ENCODE measurements at places on chromosomes 3 and 15.

- H3K4me1 ChIP-seq = no peaks in the 10 kb centered on the region
- no peak for DNase-seq
- H3K27me3 ChIP-seq = peaks cover 2% of the 10 kb centered on the region
Observed at GRCh38 chr3:140499114-140499757, 178.6 kb upstream of the TRIM42 start.

DNA sequence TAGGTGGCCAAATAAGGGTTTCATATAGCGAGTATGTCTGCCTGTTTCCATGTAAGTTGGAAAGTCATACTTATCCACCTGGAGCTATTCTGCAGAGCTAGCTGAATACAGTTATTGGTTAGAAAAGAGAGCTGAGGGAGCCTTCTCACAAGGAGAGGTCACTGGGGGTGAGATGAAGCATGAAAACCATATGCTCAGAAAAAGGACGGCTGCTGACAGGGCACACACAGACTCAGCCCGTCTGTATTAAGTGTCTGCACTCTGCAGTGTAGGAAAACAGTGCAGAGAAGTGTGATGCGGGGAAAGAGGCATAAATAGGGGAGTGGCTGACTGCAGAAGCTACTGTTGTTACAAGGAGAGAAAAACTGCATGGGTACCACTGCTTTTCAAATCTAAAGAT, 58.2 kb downstream of the C3orf70 start:
- no peaks in the 10 kb centered on the region for H3K36me3 ChIP-seq
- no peak for DNase-seq
- H3K27me3 ChIP-seq = peaks cover 9% of the 10 kb centered on the region
- H3K4me3 ChIP-seq = no peak overlapping the region
- no peaks in the 10 kb centered on the region for H3K4me1 ChIP-seq

GRCh38 chr3:99402755-99403154, 235.6 kb upstream of the COL8A1 start:
- H3K4me3 ChIP-seq = no peak overlapping the region
- DNase-seq = no peak
- H3K4me1 ChIP-seq = no peaks in the 10 kb centered on the region

DNA sequence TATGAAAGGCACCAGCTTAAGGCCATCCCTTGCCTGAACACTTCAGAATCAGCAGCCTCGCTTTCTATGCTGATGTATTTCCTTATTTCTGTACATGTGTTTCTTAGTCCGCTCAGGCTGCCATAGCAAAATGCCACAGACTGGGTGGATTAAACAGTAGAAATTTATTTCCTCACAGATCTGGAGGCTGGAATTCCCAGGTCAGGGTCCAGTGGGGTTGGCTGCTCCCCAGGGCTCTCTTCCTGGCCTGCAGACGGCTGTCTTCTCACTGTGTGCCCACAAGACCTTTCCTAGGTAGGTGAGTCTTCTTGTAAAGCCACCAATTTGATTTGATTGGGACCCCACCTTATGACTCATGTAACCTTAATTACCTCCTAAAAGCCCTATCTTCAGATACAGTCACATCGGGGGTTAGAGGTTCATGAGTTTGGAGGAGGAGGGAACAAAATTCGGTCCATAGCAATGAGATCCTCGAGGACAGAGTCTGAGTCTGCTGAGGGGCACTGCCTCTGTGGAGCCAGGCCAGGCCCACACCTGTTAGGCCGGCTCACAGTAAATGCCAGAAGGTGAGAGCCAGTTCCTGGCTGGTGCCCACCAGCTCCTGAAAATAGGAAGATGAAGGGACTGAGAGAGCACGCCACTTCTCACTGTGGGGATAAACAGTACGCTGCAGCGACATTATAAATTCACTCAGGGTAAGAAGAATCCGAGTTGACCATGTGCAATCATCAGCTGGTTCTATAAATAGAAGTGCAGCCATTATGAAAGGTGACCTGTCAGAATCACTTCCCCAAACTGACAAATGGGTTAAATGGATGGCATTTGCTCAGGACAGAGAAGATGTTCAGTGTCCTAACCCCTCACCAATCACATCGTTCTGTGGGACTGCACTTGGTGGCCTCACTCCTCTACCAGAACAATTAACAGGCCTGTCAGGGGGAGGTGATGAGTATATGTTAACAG, 41.1 kb downstream of the CTXND1 start:
- H3K27me3 ChIP-seq = peaks cover 37% of the 10 kb centered on the region
- no peaks in the 10 kb centered on the region for H3K36me3 ChIP-seq
- DNase-seq = no peak
- no peaks in the 10 kb centered on the region for H3K4me1 ChIP-seq

DNA sequence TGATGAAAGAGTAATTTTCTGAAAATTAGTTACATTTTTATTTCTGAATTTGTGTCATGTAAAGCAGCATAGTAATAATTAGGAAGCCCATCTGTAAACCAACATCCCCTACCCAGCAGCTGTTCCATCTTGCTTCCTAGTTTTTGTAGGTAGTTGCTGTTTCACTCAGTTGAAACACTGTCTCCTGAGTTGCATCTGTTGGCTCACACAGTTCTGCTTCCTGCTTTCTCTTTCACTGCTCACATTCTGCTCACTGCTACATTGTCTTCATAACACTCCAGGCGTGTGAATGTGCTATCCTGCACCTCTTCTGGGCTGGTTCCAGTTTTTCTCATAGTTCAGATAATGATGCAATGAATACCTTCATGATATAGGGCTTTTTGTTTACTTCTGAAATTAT, 123.4 kb downstream of the EPHB1 start:
- DNase-seq = no peak
- H3K4me1 ChIP-seq = no peaks in the 10 kb centered on the region

GRCh38 chr3:15875016-15875689, 77.4 kb upstream of the ANKRD28 start:
- H3K4me3 ChIP-seq = no peak overlapping the region
- H3K27ac ChIP-seq = no peak overlapping the region
- peaks cover 1% of the 10 kb centered on the region for H3K36me3 ChIP-seq
- peaks cover 6% of the 10 kb centered on the region for H3K27me3 ChIP-seq

GRCh38 chr3:30948426-30948825, 54.0 kb upstream of the GADL1 start:
- H3K27ac ChIP-seq = no peak overlapping the region
- H3K36me3 ChIP-seq = no peaks in the 10 kb centered on the region
- no peak overlapping the region for H3K4me3 ChIP-seq
- peaks cover 3% of the 10 kb centered on the region for H3K27me3 ChIP-seq

- H3K27ac ChIP-seq = no peak overlapping the region
- peaks cover 6% of the 10 kb centered on the region for H3K36me3 ChIP-seq
- H3K27me3 ChIP-seq = peaks cover 10% of the 10 kb centered on the region
Observed at GRCh38 chr3:99809565-99809964, 8.1 kb upstream of the CMSS1 start.

DNA sequence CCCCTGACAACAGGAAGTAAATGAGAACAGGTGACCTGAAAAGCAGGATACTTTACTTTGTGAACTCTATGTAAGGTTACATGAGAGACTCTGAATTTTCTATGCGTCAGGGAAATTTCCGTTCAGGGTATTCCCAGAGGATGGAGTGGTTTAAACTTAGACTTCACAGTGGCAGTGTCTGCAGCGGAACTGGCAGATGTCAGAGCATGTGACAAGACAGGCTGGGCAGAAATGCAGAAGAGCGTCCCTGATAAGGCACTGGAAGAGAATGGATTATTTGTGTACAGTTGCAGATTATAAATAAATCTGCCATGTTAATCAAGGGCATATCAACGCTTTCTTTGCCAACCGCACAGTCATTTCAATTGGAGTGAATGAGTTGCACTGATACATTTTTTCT, 598.4 kb upstream of the ZNF717 start:
- no peak for DNase-seq
- H3K4me1 ChIP-seq = no peaks in the 10 kb centered on the region
- H3K27me3 ChIP-seq = no peaks in the 10 kb centered on the region
- H3K27ac ChIP-seq = no peak overlapping the region

- no peak overlapping the region for H3K27ac ChIP-seq
- no peaks in the 10 kb centered on the region for H3K4me1 ChIP-seq
- H3K36me3 ChIP-seq = no peaks in the 10 kb centered on the region
- H3K27me3 ChIP-seq = peaks cover 12% of the 10 kb centered on the region
- no peak overlapping the region for H3K4me3 ChIP-seq
Observed at GRCh38 chr3:185089343-185089742, 63.5 kb downstream of the C3orf70 start.

- peak overlapping the region; percentile 2 for H3K4me3 ChIP-seq
- peaks cover 11% of the 10 kb centered on the region for H3K36me3 ChIP-seq
- peaks cover 48% of the 10 kb centered on the region for H3K27me3 ChIP-seq
- peak overlapping the region; percentile 80 for H3K27ac ChIP-seq
- H3K4me1 ChIP-seq = peaks cover 58% of the 10 kb centered on the region
Observed at GRCh38 chr15:70486451-70487386, 276.6 kb downstream of the UACA start.

DNA sequence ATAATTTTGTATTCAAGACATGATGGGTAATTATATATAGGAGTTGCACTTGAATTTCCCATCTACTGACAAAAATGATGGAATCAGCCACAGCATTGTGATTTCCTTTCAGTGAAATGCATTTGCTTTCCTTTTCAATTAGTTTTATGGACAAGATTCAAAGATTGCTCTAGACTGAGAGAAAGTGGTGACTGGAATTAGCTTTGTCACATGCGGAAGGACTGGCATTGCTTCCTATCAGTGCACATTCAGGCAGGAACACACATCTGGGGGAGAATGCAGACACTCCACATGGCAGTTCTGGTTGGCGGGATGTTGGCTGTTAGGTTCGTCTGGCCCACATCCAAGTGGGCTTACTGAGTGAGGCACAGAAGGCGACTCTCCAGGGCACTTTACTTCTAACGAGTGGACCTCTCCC, 399.3 kb upstream of the RGMA start:
- H3K27ac ChIP-seq = no peak overlapping the region
- H3K36me3 ChIP-seq = no peaks in the 10 kb centered on the region
- DNase-seq = no peak
- H3K27me3 ChIP-seq = no peaks in the 10 kb centered on the region

DNA sequence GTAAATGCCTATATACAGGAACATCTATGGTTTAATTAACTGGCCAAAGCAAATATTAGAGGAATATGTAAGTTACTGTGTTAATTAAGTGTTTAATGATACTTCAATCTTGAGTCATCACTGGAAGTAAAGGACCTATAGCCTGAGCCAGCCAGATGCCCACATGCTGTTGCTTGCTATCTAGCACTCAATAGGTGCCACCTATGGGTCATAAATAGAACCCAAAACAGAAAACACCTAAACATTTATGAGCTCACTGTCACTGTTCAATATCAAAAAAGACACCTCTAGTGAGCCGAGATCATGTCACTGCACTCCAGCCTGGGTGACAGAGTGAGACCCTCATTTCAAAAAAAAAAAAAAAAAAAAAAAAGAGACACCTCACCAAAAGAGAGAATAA, 48.4 kb upstream of the IP6K2 start:
- no peak overlapping the region for H3K27ac ChIP-seq
- H3K27me3 ChIP-seq = no peaks in the 10 kb centered on the region
- H3K4me1 ChIP-seq = no peaks in the 10 kb centered on the region
- no peak overlapping the region for H3K4me3 ChIP-seq

DNA sequence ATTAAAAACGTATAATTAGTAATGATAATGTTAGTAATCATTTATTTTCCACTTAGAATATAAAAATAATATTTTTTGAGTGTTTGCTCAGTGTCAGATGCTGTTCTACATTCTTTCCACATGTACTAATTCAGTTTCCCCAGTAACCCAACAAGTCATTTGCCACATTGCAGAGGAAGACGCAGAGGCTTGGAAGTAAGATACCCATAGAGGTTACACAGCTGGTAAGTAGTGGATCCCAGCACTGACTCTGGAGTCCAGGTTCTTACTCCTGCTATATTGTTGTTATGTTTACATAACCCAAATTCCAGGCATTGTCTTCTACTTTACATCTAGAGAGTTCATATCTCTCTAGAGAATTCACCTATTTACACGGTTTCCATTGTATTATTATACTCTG, 48.2 kb upstream of the MYO5C start:
- H3K27ac ChIP-seq = no peak overlapping the region
- H3K27me3 ChIP-seq = no peaks in the 10 kb centered on the region
- H3K4me1 ChIP-seq = peaks cover 2% of the 10 kb centered on the region
- no peak for DNase-seq
- H3K4me3 ChIP-seq = no peak overlapping the region

- peaks cover 44% of the 10 kb centered on the region for H3K36me3 ChIP-seq
- peaks cover 36% of the 10 kb centered on the region for H3K4me1 ChIP-seq
- H3K4me3 ChIP-seq = no peak overlapping the region
- no peak overlapping the region for H3K27ac ChIP-seq
Observed at GRCh38 chr15:84649706-84650105, 4.4 kb downstream of the WDR73 start.

DNA sequence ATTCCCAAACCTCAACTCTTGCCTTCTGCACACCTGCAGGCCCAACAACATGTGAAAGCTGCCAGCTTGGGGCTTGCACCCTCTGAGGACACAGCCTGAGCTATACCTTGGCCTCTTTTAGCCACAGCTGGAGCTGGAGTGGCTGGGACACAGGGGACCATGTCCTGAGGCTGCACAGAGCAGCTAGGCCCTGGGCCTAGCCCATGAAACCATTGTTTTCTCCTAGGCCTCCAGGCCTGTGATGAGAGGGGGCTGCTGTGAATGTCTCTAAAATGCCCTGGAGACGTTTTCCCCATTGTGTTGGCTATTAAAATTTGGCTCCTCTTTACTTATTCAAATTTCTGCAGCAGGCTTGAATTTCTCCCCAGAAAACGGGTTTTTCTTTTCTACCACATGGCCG, 7.2 kb downstream of the ZKSCAN7 start:
- peaks cover 64% of the 10 kb centered on the region for H3K36me3 ChIP-seq
- no peak for DNase-seq
- no peak overlapping the region for H3K27ac ChIP-seq
- H3K4me3 ChIP-seq = no peak overlapping the region

DNA sequence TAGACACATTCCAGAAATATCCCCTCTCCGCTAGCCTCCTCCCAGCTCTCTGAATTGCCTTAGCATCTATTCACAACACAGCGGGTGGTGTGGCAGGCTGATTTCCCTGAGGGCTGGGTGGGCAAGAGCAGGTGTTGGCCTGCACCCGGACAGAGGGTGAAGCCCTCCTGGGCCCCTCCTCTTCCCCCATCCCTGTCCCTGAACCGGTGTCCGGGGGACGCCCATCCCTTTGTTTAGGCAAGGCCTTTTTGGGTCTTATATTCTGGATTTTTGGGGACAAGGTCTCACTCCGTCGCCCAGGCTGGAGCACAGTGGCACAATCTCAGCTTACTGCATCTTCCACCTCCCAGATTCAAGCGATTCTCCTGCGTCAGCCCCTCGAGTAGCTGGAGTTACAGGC, 55.2 kb upstream of the KLHL25 start:
- DNase-seq = no peak
- H3K27me3 ChIP-seq = peaks cover 31% of the 10 kb centered on the region
- no peak overlapping the region for H3K27ac ChIP-seq

DNA sequence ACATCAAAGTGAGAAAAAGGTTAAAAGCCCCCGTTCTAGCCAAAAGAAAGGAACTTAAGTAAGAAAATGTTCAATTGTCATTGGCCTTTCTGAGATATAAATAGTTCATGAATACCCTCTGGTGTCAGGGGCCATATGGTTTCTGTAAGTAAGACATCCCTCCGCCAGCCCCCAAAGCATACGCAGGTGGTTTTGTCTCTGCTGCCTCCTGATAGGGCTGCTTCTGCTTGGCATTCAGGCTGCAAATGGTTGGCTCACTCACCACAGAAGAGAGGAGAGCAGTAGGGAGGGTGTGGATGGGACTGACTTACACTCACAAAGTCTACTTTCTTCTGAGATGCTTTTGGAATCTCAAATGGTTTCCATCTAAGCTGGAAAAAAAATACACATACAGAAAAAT, 29.8 kb downstream of the HGD start:
- H3K4me1 ChIP-seq = no peaks in the 10 kb centered on the region
- DNase-seq = no peak
- H3K27me3 ChIP-seq = no peaks in the 10 kb centered on the region
- no peak overlapping the region for H3K4me3 ChIP-seq
- no peaks in the 10 kb centered on the region for H3K36me3 ChIP-seq

- H3K4me1 ChIP-seq = no peaks in the 10 kb centered on the region
- H3K4me3 ChIP-seq = no peak overlapping the region
- DNase-seq = no peak
- no peaks in the 10 kb centered on the region for H3K27me3 ChIP-seq
- H3K36me3 ChIP-seq = peaks cover 24% of the 10 kb centered on the region
Observed at GRCh38 chr3:36823806-36824205, 59.5 kb upstream of the DCLK3 start.
